ENCODE measurements at places on chromosomes 7 and 10. TPM values are rescaled to one million over a fixed set of nuclear protein-coding genes. Genes with fewer than 3 reads are reported as not detected.

The CYP3A7 gene
- total RNA-seq, result not detected

The FGF8 gene
- total RNA-seq, result not detected

The EN2 gene
- total RNA-seq, result not detected

The ACTL6B gene
- not detected for total RNA-seq

DNA sequence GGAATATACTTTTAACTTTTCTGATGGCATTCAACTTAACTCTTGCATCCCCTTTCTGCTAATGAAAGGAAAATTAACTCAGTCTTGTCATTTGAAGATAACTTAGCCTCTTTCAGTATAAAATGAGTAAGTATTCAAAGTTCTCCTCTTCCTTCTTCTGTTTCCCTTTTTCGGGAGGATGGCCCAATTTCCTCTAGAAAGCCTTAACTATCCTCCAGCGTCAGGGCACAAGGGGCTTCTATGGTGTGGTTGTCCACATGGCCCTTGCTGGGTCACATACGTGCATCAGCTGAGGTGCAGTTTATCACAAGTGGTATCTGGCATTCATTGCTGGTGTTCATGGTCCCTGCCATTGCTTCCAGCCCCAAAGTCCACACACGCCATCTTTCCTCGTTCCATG is 17.8 kb upstream of the GSAP start:
- no peaks in the 10 kb centered on the region for H3K36me3 ChIP-seq
- no peak overlapping the region for H3K27ac ChIP-seq
- H3K4me1 ChIP-seq, result peaks cover 2% of the 10 kb centered on the region
- H3K4me3 ChIP-seq, result no peak overlapping the region
- no peak for DNase-seq

- H3K27me3 ChIP-seq, result no peaks in the 10 kb centered on the region
- H3K36me3 ChIP-seq, result no peaks in the 10 kb centered on the region
- DNase-seq, result no peak
- H3K4me1 ChIP-seq, result no peaks in the 10 kb centered on the region
- H3K4me3 ChIP-seq, result peak overlapping the region; percentile 40
These were observed 2.5 kb upstream of the ETV1 start for GRCh38 chr7:13991791-13992595.

DNA sequence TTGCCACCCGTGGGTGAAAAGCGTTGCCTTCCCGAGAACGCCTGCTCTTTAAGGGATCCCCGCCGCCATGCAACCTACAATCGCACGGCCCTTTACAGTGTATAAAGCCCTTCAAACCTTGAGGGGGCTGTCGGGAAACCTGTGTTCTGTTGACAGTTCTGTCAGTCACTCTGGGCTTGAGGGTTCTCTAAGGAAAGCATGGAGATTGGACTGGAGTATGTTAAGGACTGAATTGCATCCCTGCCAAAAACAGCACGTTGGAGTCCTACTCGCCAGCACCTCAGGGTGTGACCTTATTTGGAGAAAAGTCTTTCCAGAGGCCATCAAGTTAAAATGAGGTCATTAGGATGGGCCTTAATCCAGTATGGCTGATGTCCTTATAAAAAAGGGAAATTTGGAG is 70.6 kb downstream of the PFKFB3 start:
- H3K27ac ChIP-seq, result no peak overlapping the region
- H3K4me1 ChIP-seq, result peaks cover 5% of the 10 kb centered on the region
- H3K36me3 ChIP-seq, result no peaks in the 10 kb centered on the region
- H3K27me3 ChIP-seq, result no peaks in the 10 kb centered on the region
- no peak overlapping the region for H3K4me3 ChIP-seq

- no peak overlapping the region for H3K4me3 ChIP-seq
- no peaks in the 10 kb centered on the region for H3K27me3 ChIP-seq
- H3K4me1 ChIP-seq, result peaks cover 6% of the 10 kb centered on the region
- peak; percentile 93 for DNase-seq
- peaks cover 30% of the 10 kb centered on the region for H3K36me3 ChIP-seq
These were observed 73.2 kb downstream of the SPDYE5 start for GRCh38 chr7:75565132-75565837.

The SLIT1 gene
- total RNA-seq, result not detected

- no peak for DNase-seq
- H3K4me3 ChIP-seq, result no peak overlapping the region
- no peak overlapping the region for H3K27ac ChIP-seq
- peaks cover 7% of the 10 kb centered on the region for H3K4me1 ChIP-seq
These were observed 66.3 kb downstream of the KMT2C start for GRCh38 chr7:152369518-152369917.

GRCh38 chr7:92832534-92833023 is 3.8 kb downstream of the CDK6 start:
- peak overlapping the region; percentile 98 for H3K4me3 ChIP-seq
- peaks cover 6% of the 10 kb centered on the region for H3K4me1 ChIP-seq
- H3K27me3 ChIP-seq, result no peaks in the 10 kb centered on the region
- DNase-seq, result no peak
- H3K36me3 ChIP-seq, result peaks cover 7% of the 10 kb centered on the region

DNA sequence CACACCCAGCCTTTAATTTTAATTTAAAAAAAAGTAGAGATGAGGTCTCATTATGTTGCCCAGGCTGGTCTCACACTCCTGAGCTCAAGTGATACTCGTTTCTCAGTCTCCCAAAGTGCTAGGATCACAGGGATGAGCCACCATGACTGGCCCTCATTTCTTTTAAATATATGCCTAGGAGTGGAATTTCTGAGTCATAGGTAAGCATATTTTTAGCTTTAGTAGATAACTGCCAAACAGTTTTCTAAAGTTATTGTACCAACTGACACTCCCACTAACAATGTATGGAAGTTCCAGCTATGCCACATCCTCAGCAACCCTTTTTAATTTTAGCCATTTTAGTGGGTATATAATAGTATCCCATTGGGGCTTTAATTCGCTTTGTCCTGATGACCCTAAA is 13.8 kb upstream of the PPIF start:
- H3K27ac ChIP-seq, result no peak overlapping the region
- no peaks in the 10 kb centered on the region for H3K36me3 ChIP-seq
- no peak overlapping the region for H3K4me3 ChIP-seq
- H3K27me3 ChIP-seq, result no peaks in the 10 kb centered on the region
- peak; percentile 86 for DNase-seq

The CHN2 gene
- not detected for total RNA-seq

- H3K4me3 ChIP-seq, result no peak overlapping the region
- H3K36me3 ChIP-seq, result peaks cover 42% of the 10 kb centered on the region
- peak; percentile 23 for DNase-seq
These were observed 25.2 kb downstream of the SEC23IP start for GRCh38 chr10:119917777-119918176.

DNA sequence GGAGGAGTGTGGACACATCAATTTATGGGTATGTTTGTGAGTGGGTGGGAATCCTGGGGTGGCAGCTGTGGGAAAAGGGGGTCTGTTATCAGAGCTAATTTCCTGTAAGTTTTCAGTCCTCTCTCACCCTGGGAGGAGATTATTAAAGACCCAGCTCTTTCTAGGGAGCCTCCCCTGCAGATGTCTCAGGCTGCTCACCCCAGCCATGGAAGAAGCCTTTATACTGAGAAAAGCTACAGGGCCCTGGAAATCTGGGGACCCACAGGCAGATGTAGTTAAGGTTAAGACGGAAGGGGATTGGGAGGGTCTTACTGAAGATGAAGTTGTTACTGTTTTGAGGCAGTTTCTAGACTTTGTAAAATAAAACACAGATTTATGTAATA is 4.6 kb downstream of the ZNF680 start:
- H3K27ac ChIP-seq, result no peak overlapping the region
- H3K36me3 ChIP-seq, result peaks cover 6% of the 10 kb centered on the region
- no peaks in the 10 kb centered on the region for H3K27me3 ChIP-seq
- no peak for DNase-seq
- no peak overlapping the region for H3K4me3 ChIP-seq
